ENCODE measurements at places on chromosomes 4 and X.

GRCh38 chr4:171390626-171391025, 422.6 kb upstream of the GALNTL6 start:
- DNase-seq: no peak

DNA sequence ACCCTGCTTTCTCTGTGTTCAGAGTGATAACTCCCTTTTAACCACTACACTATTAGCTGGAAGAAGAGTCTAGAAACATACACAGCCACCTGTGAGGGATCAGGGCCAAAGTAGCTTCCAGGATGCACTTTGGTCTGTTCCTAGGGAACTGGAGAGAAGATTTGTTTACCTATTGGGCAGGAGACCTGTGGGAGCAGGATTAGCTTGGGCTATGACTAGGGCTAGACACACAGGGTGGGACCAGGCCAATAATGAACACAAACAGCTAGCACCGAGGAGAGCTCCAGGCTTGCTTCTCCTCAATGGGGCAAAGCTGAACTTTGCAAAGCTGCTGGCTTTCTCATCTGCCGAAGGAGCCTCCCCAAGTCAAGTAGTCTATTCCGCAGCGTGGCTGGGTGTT, 24.4 kb upstream of the MAP7D3 start:
- DNase-seq: no peak

DNA sequence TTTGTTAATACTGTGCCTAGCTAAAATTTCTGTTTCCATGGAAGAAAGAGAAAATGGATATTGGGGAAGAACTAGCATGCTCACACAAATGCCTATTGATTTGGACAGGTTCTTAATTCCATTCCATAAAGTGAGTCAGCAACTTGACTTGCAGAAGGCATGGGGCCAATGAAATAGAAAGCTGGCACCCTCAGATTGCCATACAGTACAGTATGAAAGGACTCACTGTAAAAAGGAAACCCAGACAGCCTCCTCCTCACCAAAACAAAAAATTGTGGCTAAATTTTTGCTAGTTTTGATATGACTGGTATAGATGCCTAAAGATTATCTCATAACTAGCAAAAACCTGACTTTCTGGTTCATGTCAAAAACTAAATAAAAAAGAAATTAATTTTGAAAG, 11.2 kb upstream of the TAB3 start:
- peak; percentile 12 for DNase-seq

- DNase-seq: no peak
These were observed 269.4 kb upstream of the FAT4 start for GRCh38 chr4:125045311-125045710.

DNA sequence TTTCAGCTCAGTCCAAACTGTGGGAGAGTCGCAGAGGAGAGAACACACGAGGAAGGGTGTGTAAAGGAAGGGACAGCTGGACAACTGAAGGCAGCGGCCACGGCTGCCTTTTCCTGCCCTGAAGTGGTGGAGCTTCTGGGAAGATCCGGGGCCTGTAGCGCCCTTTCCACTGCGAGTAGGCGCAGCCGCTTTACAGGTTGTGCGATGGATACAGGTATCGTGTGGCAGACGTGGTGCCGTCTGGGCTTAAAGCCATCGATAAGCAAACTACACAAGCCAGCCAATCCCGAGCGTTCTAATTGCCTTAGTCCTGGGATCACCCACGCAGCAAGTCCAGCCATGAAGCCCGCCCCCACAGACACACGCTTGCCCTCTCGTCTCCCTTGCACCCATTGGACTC, 15.4 kb downstream of the NKX6-1 start:
- no peak for DNase-seq

DNA sequence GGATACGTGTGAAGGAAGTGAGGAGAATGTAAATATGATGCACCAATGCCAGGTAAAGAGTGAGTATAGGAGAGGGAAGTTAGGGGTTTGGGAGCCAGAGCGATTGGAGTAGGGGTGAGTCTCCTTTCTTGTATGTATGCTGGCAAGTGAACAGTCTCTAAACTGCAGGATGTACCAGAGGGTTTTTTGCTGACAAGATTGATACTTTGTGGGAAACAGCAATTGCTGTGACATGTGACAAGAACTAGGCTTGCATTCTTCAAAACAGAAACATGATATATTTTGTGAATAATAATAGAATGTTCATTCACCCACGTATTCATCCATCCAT, 706 bp downstream of the CHIC1 start:
- DNase-seq: peak; percentile 9

DNA sequence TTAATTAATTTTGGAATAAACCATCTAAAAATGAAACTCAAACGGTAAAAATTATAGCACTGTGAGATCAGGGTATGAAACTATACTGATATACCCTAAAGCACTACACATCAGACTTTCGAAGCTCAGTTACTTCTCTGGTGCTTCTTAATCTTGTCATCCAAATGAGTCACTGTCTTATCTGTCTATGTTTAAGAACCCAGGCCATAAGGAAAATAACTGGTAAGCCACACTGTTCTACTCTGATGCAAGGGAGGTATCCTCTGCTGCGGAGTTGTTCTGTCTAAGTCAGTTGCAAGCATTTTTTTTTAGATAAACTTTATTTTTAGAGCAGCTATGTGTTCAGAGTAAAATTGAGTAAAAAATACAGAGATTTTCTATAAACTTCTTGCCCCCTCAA, 830.8 kb upstream of the POU3F4 start:
- no peak for DNase-seq

DNA sequence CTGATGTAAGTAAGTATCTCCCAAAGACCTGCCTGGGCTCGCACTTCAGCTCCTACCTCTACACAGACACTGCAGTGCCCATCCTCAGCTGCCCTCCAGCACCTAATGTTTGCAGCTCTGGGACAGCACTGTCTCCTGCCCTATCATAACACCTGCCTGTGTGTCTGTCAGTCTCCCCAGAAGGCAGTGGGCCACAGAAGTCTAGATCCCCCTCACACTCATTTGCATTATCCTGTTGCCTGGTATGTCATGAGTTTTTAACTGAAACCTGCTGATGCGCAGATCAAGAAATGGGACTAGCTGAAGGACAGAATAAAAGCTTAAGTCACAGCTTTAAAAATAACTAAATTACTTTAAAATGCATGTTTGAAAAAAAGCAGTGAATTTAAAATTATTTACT, 43.0 kb downstream of the LRP2BP start:
- no peak for DNase-seq

- DNase-seq: no peak
These were observed 277.8 kb upstream of the EMCN start for GRCh38 chr4:100795581-100795980.

- DNase-seq: no peak
These were observed 67.9 kb downstream of the FAM47C start for GRCh38 chrX:37075892-37076595.

DNA sequence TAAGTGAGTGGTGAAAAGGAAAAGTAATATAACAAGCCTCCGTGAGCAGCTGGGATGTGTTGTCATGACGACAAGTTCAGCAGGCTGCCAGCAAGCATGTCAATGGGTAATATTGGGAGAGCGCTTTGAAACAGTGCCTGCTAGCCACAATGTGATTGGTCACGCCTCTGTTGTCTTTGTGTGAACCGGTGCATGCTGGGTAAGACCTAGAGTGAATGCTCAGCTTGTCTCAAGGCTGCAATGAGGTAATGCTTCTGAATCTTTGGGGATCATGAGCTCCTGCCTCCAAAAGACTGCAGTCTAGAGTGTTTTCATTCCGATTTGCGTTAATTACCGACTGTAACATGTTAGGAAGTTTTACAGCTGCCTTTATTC, 54.9 kb downstream of the STOX2 start:
- DNase-seq: peak; percentile 4

DNA sequence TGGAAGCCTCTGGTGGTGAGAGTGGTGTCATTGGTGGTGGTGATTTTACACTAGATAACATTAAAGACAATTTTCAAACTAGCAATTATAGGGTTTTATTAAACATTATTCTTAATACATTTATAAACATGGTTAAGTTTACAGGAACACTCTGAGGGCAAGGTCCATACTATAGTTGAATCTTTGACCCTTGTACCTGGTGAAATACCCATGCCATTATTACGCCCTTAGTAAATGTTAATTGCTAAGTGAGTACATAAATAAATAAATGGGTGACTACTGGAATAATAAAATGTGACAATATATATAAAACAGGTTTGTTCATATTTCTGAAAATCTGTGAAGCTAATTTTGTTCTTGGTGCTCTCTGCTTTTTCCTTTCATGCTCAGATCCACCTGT, 13.6 kb upstream of the CLNK start:
- DNase-seq: no peak

GRCh38 chr4:24229978-24230377, 340.1 kb upstream of the PPARGC1A start:
- peak; percentile 4 for DNase-seq

DNA sequence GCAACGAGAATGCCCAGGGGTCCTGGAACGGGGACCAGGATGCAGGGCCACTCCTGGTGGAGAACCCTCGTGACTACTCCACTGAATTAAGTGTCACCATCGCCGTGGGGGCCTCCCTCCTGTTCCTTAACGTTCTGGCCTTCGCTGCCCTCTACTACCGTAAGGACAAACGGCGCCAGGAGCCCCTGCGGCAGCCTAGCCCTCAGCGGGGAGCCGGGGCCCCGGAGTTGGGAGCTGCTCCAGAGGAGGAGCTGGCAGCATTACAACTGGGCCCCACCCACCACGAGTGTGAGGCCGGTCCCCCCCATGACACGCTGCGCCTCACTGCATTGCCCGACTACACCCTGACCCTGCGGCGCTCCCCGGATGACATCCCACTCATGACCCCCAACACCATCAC, 24.9 kb downstream of the NLGN3 start:
- no peak for DNase-seq

- peak; percentile 42 for DNase-seq
These were observed 13.0 kb upstream of the CXCL2 start for GRCh38 chr4:74111990-74112389.

DNA sequence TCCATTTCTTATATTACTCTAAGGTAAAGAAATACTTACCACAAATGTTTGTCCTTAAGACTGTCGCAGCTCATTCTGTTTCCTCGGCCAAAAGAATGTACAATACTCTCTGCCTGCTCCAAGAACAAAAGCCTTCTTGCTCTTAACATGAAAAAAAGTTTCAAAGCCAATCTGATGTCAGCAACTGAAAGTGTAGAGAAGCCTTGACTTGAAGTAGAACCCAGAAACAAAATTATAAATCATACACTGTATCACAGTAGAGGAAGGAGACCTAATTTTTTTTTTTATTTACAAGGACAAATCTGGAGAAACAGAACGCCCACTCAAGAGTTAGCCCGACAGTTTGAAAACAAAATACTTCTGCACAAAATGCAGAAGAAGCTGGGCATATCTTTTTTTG, at the start of gene MCF2:
TSS of gene MCF2 (minus strand) at position 101 of the 400 bp plus-strand sequence. CDS start 56,423 bp downstream, outside the sequence.
- no peak for DNase-seq

DNA sequence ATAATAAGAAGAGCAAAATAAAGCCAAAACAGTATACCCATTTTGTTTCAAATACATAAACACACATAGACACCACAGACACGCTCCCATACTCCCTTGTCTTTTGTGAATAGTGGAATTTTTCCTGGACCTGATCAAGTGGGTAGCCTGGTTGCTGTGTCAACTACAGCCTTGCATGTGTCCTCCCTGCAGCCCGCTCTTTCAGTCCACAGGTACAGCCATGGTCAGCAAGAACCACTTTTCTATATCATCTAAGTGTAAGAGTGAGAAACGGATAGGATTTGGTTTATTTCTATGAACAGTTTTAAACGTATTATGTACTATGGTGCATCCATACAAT, 9.8 kb downstream of the PWWP3B start:
- DNase-seq: no peak

- no peak for DNase-seq
These were observed 14.7 kb upstream of the NAA11 start for GRCh38 chr4:79340568-79340967.
